ENCODE measurements at places on chromosomes 13 and 19. TPM values are rescaled to one million over a fixed set of nuclear protein-coding genes. Genes with fewer than 3 reads are reported as not detected.

- no peak overlapping the region for H3K4me3 ChIP-seq
- H3K27me3 ChIP-seq, result no peaks in the 10 kb centered on the region
- no peak overlapping the region for H3K27ac ChIP-seq
- peaks cover 2% of the 10 kb centered on the region for H3K4me1 ChIP-seq
Observed at GRCh38 chr13:66154354-66154753, 1075.8 kb downstream of the PCDH9 start.

Gene BCL3
- 233 TPM for polyA plus RNA-seq

GRCh38 chr19:1524287-1524971 is 552 bp downstream of the PLK5 start:
- no peaks in the 10 kb centered on the region for H3K36me3 ChIP-seq
- no peak overlapping the region for H3K4me3 ChIP-seq
- H3K27ac ChIP-seq, result no peak overlapping the region
- peaks cover 24% of the 10 kb centered on the region for H3K27me3 ChIP-seq
- H3K4me1 ChIP-seq, result peaks cover 10% of the 10 kb centered on the region
- no peak for DNase-seq

Gene PGLYRP2
- polyA plus RNA-seq, result not detected

Gene REEP6
- polyA plus RNA-seq, result 7.6 TPM

- DNase-seq, result peak; percentile 45
- peak overlapping the region; percentile 62 for H3K4me3 ChIP-seq
- no peaks in the 10 kb centered on the region for H3K4me1 ChIP-seq
- no peaks in the 10 kb centered on the region for H3K27me3 ChIP-seq
- H3K27ac ChIP-seq, result no peak overlapping the region
Observed at GRCh38 chr13:19601749-19602725, 31.4 kb upstream of the MPHOSPH8 start.

GRCh38 chr13:99506634-99507033 is 5.4 kb downstream of the TM9SF2 start:
- no peaks in the 10 kb centered on the region for H3K27me3 ChIP-seq
- no peak overlapping the region for H3K4me3 ChIP-seq
- peaks cover 2% of the 10 kb centered on the region for H3K4me1 ChIP-seq
- H3K36me3 ChIP-seq, result peaks cover 10% of the 10 kb centered on the region
- H3K27ac ChIP-seq, result no peak overlapping the region

- no peak for DNase-seq
- peaks cover 17% of the 10 kb centered on the region for H3K36me3 ChIP-seq
- no peaks in the 10 kb centered on the region for H3K27me3 ChIP-seq
- H3K4me1 ChIP-seq, result no peaks in the 10 kb centered on the region
- H3K27ac ChIP-seq, result no peak overlapping the region
- H3K4me3 ChIP-seq, result no peak overlapping the region
Observed at GRCh38 chr13:110627351-110627750, 12.0 kb downstream of the NAXD start.

DNA sequence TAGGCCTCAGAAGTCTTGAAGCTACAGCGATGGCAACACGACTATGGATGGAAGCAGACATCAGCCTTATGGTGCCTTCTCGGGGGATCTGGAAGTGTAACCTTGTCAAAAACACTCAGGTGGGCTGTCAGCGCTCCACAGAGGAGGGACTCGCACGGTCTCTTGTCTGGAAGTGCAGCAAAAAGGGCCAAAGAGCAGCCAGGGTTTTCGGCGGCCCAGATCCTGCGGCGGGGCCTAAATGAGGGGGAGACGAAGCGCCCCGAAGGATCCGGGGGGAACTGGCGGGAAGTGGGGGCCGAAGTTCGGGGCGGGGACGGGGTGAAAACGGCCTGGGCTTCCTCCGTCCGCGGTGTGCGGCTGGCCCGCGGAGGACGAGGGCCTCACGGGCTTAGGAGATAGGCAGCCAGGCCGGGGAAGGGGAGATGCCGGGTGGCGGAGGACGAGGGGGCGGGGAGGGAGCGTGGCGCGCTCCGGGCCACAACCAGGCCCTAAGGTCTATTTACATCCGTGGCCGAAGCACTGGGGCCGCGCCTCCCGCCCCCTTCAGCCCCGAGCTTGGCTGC is 637 bp downstream of the RANBP3 start:
- peak overlapping the region; percentile 86 for H3K4me3 ChIP-seq
- DNase-seq, result no peak
- no peaks in the 10 kb centered on the region for H3K36me3 ChIP-seq

Gene COL4A2
- polyA plus RNA-seq, result 169 TPM

DNA sequence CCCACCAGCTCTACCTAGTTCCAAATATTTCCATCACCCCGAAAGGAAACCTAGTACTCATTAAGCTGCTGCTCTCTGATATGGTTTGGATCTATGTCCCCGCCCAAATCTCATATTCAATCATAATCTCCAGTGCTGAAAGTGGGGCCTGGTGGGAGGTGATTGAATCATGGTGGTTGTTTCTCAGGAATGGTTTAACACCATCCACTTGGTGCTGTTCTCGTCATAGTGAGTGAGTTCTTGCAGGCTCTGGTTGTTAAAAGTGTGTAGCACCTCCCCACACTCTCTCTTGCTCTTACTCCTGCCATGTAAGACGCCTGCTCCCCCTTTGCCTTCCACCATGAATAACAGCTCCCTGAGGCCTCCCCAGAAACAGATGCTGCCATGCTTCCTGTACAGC is 43.4 kb upstream of the MED4 start:
- no peak for DNase-seq
- no peaks in the 10 kb centered on the region for H3K4me1 ChIP-seq
- no peaks in the 10 kb centered on the region for H3K36me3 ChIP-seq
- H3K4me3 ChIP-seq, result no peak overlapping the region
- no peak overlapping the region for H3K27ac ChIP-seq

Gene CEACAM8
- polyA plus RNA-seq, result 0.88 TPM

- no peaks in the 10 kb centered on the region for H3K36me3 ChIP-seq
- no peaks in the 10 kb centered on the region for H3K4me1 ChIP-seq
- no peak for DNase-seq
- peak overlapping the region; percentile 10 for H3K4me3 ChIP-seq
- H3K27me3 ChIP-seq, result peaks cover 7% of the 10 kb centered on the region
Observed at GRCh38 chr19:6465006-6465405, 935 bp downstream of the CRB3 start.

DNA sequence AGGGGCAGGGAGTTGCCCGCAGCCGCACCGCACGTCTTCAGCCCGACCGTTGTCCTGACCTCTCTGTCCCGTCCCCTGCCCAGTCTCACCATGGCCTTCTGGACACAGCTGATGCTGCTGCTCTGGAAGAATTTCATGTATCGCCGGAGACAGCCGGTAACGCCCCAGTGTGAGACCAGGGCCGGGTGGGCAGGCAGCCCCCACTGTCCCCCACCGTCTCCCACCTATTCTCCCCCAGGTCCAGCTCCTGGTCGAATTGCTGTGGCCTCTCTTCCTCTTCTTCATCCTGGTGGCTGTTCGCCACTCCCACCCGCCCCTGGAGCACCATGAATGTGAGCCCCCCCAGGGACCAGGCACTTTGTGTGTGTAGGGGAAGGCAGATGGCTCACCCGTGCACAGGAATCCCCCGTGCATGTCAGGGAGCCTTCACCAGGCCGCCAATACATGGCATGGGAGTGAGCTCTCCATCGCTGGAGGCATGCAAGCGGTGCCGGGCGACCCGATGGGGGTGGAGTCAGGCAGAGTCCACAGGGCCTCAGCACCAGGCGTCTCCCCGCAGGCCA is 1.4 kb downstream of the ABCA7 start:
- H3K27ac ChIP-seq, result no peak overlapping the region
- no peaks in the 10 kb centered on the region for H3K36me3 ChIP-seq
- H3K27me3 ChIP-seq, result no peaks in the 10 kb centered on the region

DNA sequence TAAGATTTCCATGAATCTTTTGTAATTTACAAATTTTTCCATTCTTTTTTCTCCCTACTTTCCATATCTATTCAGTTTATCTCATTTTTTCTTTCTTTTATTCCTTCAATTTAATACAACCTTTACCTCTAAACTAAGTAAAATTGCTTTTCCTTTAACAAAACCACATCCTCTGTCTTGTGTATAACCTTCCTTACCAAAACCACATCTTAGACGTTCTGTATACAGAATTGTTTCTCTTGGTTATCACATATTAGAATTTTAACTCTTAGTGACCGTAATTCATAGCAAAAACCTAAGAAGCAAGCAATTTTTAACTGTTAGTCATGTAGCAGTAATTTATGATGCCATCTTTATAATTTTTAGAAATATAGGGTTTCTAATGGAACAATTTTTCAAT is 15.0 kb downstream of the PPP5C start:
- no peaks in the 10 kb centered on the region for H3K27me3 ChIP-seq
- no peaks in the 10 kb centered on the region for H3K4me1 ChIP-seq
- DNase-seq, result no peak
- H3K4me3 ChIP-seq, result no peak overlapping the region
- no peak overlapping the region for H3K27ac ChIP-seq

Gene SLC8A2
- polyA plus RNA-seq, result 0.10 TPM

Gene ZNF345
- 3.2 TPM for polyA plus RNA-seq

Gene CEACAM3
- 21.9 TPM for polyA plus RNA-seq

DNA sequence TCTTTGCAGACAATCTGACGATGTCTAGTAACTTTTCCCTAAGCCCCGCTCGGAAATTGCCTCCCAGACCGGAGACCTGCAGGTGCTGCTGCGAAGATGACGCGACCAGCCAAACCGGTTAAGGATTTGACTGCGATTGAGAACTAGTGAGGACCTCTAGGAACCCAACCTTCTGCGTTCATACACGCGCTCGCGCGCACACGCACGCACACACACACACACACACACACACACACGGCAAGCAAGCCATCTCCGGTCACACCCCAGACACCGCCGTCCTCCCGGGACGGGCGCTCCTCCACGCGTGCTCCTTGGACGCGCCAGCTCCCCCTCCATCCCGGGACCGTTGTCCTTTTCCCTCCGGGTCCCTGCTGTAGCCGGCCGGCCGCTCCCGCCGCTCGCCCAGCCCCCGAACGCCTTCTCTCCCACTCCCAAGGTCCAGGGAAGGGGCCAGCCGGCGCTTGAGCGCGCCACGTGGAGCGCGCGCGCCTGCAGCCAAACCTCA is 1.2 kb downstream of the TBC1D4 start:
- H3K27me3 ChIP-seq, result no peaks in the 10 kb centered on the region
- no peaks in the 10 kb centered on the region for H3K36me3 ChIP-seq
- DNase-seq, result peak; percentile 85
- peak overlapping the region; percentile 95 for H3K27ac ChIP-seq
- H3K4me3 ChIP-seq, result peak overlapping the region; percentile 79

Gene PLEKHF1
- polyA plus RNA-seq, result 8.9 TPM

- DNase-seq, result no peak
- H3K4me1 ChIP-seq, result no peaks in the 10 kb centered on the region
- no peak overlapping the region for H3K4me3 ChIP-seq
Observed at GRCh38 chr19:5646703-5647102, 23.8 kb downstream of the SAFB start.

GRCh38 chr19:3370214-3370720 is 3.9 kb downstream of the NFIC start:
- DNase-seq, result peak; percentile 77
- H3K27me3 ChIP-seq, result peaks cover 19% of the 10 kb centered on the region
- no peaks in the 10 kb centered on the region for H3K36me3 ChIP-seq

DNA sequence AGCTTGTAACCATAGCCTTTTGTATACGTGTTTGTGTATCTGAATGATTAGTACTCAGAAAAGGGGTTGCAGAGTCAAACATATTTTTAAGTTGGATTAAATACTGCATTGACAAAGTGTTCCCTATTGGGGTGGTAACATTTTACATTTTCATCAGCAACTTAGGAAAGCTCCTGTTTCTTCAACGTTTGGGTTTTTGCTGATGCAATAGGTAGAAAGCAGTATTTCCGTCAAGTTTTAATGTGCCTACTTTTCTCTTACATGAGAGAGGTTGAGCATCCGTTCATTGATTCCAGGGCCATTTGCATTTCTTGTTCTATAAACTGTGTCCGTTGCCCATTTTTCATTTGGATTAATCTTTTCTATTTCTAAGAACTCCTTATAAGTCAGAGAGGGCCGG is 56.2 kb downstream of the SKA3 start:
- DNase-seq, result no peak
- no peaks in the 10 kb centered on the region for H3K36me3 ChIP-seq
- no peak overlapping the region for H3K4me3 ChIP-seq
- no peak overlapping the region for H3K27ac ChIP-seq
- no peaks in the 10 kb centered on the region for H3K27me3 ChIP-seq

Gene DPF1
- polyA plus RNA-seq, result not detected
